Activated T-cell treated with anti-CD3 and anti-CD28 coated beads, Interleukin-2, amount 50 U/mL, for 24 hours (primary cell): ENCODE measurements at places on chromosomes 16 and 17.
A peak's percentile ranks its signal among the peaks of the same experiment; 100 is the strongest.

DNA sequence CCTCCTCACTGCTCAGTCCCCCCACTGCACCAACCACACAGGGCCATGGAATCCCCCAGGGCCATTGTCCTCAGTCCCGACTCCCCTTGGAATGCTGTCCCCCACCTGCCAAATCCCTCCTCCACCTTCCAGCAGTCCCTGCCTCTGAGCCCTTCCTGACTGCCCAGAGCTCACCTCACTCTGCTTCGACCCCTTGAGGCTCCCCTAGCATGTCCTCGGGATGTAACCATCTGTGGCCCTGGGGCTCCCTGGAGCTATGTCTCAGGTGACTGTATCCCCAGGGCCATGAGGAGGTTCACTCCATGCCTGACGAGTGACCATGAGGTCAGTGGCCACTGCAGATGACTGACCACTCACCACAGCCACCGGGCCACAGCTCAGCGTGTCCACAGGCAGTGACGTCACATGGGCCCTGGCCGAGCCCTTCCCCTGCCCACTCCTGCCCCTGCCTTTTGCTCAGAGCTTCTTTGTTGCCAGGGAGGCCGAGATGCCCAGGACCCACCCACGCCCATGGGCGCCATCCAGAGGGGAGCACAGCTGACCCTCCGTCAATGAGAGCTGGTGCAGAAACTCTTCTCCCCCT, 7.7 kb upstream of the PIEZO1 start:
- DNase-seq = peak; percentile 37

DNA sequence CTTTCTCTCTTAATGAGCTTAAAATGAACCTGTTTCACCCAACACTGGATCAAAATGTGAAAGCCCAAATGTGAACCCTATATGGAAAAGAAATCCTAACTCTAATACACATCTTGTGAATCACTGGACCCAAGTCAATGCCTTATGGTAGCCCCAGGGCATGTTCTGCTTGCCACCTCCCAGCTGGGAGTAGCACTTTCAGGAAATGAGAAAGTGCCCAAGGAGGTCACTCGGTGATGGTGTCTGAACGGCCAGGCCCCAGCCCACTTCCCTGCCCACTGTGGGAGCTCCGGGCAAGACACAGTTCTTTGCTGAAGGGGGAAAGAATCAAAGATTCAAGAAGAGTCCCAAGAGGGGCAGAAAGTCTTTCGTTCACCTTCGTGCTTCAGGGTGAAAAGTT, 46.1 kb downstream of the GTF3C1 start:
- DNase-seq = no peak

GRCh38 chr17:58337600-58338453, 9.2 kb upstream of the TSPOAP1 start:
- peak; percentile 94 for DNase-seq

GRCh38 chr17:54901230-54901822, 674 bp downstream of the TOM1L1 start:
- DNase-seq = no peak

DNA sequence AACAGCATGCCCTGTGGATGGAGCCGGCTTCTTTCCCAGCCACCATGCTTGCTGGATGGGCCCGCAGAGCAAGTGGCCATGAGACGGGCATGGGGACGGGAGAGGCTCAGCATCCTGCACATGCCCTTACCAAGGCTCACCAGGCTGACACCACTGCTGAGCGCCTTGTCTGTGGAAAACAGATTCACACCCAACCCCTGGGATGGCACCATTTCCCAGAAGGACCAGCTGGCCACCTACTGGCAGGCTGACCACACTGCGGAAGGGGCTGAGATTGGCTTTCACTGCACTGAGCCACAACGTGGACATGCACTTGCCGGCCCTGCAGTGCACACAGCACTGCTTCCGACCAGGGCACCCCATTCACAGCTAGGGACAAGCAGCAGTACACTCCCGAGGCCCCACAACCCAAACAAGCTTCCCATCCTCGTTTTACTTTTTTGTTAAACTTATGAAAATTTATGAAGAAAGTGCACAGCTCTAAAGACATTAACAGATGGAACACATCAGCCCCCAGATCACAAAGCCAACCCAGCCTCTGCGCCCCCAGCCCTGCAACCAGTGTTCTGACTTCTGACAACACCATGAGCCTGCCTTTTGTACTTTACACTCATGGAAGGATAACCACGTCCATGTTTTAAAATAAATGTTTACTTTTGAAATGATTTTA, 13.9 kb upstream of the KRTAP17-1 start:
- no peak for DNase-seq

GRCh38 chr17:71825687-71826086, 295.1 kb upstream of the SOX9 start:
- DNase-seq = no peak

GRCh38 chr17:69945698-69946185, 129.3 kb upstream of the KCNJ16 start:
- DNase-seq = no peak

GRCh38 chr17:75088465-75089417, 987 bp downstream of the SLC16A5 start:
- peak; percentile 49 for DNase-seq
